ENCODE measurements at places on chromosomes 12 and 14.

DNA sequence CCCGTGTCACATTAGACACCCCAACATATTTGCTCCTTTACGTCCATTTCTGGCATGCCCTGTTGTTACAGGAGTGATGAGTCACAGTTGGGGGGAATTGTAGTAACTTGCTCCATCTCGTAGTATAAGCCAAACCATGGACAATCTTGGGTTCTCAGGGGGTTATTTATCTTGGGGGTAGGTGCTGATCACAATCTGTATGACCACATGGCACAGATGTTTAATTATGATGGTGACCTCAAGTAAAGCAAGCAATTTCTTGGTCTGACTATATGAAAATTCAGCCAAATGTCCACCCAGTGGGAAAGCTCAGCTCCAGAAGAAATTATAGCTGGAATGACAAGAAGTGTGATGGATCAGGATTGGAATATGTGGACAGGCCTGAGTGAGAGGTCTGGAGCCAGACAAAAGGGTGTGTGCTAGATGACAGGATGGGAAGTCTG, 32.1 kb upstream of the STON2 start:
- DNase-seq: no peak

DNA sequence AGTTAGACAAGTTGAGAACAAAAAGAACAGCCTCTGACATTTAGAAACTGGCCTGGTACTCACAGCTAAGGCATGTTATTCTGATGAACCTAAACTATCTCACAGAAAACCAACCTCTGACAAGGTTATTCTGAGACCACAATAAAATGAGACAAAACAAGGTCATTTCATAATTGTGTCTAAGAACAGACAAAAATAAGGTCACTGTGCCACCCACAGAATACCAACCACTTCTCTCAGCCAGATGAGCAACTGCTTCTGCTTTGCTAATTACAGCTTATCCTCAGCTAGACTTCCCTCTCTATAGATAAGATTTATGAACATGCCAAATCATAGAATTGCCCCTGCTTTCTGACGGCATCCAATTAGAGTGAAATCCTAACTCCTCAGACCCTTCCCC, 52.2 kb upstream of the CRACR2A start:
- DNase-seq: no peak

- no peak for DNase-seq
Measured at GRCh38 chr14:77601846-77602619, 14.4 kb downstream of the SPTLC2 start.

DNA sequence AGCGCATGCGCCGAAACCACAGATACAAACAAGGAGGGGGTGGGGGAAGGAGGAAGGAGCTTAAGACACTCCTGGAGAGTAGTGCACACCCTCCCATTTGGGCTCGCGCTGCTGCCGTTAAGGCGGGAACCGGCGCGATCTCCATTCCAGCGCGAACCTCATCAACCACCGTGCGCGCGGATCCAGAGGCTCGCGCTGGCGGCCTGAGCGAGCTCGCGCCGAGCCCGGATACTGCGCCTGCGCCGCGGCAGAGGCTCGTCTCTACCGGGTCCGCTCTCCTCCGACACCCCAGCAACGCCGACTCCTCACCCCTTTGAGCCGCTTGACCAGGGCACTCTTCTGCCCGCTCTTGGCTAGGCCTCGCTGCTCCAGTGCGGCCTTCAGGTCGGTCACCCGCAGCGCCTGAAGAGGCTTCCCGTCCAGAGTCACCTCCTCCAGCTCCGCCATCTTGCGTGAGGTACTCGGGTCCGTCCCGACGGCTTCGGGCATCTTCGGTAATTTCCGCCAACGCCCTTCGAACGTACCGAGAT, at the start of gene ACIN1:
Gene ACIN1 (minus strand): TSS at position 471 of the 530 bp plus-strand sequence. CDS start 24 bp downstream, at position 447.
- DNase-seq: peak; percentile 75

- DNase-seq: no peak
Measured at GRCh38 chr14:68586896-68587751, 205.7 kb downstream of the ZFP36L1 start.

DNA sequence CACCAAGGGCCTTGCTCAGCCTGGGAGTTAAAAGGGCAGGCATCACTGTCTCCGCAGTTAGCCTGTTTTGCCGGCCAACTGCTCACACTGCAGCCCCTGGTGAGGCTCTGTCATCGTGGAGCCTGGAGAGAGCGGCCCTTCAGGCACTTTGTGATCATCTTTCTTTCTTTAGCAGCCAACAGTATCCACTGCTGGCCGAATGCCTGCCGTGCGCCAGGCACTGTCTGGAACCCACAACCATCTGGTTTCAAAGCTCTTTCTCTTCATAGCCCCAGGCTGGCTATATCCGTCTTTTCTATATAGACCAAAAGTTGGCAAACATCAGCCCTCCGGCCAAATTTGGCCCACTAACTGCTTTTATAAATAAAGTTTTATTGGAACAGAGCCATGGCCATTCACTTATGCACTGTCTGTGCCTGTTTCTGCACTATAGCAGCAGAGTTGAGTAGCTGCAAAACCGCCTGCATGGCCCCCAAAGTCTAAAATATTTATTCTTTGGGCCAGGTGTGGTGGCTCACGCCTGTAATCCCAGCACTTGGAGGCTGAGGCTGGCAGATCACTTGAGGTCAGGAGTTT, 29.5 kb downstream of the SLC8B1 start:
- DNase-seq: no peak

DNA sequence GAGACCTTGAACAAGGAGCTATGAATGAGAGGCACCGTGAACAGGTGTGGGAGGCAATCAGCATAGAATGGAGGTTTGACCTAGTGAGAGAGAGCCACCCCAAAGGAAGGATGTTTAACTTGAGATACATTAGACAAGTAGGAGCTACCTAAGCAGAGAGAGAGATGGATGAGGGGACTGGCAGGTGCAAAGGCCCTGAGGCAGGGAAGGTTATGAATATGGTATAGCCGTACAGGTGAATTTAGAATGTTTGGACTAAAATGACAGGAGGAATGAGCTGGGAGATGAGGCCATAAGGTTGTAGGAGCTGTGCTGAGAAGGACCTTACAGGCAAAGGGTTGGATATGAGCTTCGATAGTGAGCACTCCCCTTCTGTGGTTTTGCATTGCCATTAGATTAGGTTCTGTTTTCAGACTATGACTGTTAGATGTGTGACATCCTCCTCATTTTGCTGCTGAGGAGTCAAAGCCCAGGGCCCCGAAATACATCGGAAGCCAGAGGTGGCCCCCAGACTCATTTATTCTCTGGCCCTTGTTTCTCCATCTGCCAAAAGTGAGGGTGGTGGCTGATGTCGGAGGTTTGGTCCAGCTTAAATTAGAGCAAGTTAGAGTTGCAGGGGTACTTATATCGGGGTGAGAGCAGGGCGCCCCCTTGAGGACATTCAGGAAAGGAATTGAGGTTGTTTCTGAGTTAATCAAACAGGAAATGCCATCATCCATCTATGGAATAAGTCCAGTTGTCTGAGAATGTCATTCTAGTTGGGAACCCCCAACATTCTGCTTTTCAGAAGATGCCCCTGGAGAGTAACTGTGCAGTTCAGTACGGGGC, 29.4 kb downstream of the SLC24A4 start:
- DNase-seq: peak; percentile 23

DNA sequence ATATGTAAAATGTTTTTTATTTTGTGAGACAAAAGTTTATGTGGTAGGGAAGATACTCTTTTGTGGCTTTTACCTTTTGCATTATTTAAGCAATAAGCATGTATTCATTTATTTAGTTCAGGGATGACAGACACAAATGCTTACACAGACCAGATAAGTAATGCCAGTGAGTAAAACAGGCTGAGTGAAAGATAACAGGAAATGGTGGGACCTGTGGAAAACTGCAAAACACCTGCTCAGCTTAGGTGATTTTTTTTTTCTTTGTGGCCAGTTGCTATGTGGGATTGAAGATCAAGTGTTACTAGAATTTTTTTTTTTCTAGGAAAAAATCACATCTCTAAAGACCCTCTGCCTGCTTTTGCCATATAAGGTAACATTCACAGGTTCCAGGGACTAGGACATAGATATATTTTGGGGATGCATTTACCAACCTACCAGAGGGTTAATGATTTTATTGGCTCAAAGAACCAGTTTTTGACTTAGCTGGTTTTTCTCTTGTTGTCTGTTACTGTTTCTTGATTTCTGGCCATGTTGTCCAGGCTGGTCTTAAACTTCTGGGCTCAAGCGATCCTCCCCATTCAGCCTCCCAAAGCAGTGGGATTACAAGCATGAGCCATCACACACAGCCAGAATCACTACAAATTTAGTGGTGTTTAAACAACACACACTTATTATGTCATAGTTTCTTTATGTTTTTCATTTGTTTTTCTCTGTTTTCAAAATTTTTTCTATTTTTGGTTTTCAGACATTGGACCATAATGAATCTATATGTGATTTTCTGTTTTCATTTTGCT, 9.8 kb downstream of the PSMA6 start:
- no peak for DNase-seq

DNA sequence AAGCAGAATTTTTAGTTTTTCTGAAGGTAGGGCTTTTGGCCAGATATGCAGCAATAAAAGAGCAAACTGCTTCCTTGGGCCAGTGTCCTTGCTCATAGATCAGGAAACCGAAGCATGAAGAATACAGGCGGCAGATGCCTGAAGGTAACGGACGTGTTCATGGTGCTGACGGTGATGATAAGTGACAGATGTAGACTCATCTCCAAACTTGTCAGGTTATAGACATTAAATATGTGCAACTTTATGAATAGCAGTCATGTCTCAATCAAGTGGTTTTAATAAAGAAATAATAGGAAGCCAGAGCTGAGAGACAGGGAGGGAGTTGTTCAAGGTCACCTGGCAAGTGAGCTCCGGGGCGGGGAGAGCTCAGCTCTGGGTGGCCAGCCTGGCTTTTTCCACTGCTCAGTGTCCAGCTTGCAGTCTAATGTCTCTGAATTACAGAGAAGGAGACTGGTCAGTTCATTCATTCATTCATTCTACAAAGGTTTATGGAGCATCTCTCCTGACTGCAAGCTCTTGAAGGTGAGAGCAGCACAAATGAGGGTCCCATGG, 1.0 kb downstream of the SERPINA5 start:
- DNase-seq: no peak

GRCh38 chr12:54689034-54689372, 40.8 kb upstream of the DCD start:
- DNase-seq: no peak

- DNase-seq: no peak
Measured at GRCh38 chr12:89969093-89969492, 260.5 kb upstream of the ATP2B1 start.

- peak; percentile 30 for DNase-seq
Measured at GRCh38 chr12:107318806-107319532, 225.6 kb upstream of the CRY1 start.

DNA sequence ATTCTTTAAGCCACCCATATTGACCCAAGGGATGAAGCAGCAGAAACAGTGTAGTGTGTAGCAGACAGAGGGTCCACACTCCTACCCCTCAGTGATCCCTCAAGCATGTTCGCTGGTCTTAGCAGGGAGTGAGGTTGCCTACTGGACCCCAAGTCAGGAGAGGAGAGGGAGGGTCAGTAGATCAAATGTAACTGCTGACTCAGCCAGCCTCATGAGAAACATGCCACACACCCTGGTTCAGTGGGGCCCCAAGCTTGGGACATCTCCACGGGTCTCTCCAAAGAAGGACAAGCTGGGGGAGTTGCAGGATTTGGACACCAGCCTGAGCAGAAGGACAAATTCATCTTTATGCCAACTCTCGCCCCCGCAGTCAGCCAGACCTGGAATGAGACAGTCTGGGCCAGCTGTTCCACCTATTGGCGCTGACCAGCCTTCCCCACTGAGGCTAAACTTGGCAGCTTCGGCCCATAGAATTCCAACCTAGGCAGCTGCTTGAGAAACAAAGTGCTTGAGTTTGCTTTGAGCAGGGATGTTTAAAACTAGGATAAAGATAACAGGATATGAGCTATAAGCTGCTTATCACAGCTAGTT, 66.0 kb upstream of the ACTN1 start:
- no peak for DNase-seq

DNA sequence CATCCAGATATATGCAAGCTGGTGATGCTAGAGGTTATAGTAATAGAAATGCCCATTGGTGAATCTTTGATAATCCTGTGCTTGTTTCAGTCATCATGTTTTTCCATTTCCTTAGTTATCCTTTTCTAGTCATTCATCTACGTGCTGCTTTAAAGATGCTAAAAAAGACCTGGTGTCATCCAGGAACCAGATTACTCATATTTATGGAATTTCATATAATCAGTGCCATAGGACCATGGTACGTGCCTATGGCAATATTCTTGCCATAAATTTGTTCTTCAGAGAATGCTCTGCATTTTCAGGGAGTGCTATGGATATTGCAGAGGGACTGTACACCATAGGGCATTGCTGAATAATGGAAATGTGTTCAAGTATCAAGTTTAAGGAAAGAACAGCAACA, 267.3 kb downstream of the AKAP6 start:
- no peak for DNase-seq

GRCh38 chr14:33370426-33370825, 431.7 kb downstream of the NPAS3 start:
- no peak for DNase-seq
